ENCODE measurements at places on chromosomes 7 and 10. TPM values are rescaled to one million over a fixed set of nuclear protein-coding genes. Genes with fewer than 3 reads are reported as not detected.

SPDYE1 gene
- not detected for total RNA-seq

OGDH gene
- total RNA-seq, result 93.5 TPM

RNLS gene
- total RNA-seq, result 7.5 TPM

ALOX5 gene
- total RNA-seq, result 1.9 TPM

CYP3A7 gene
- total RNA-seq, result not detected

PDE1C gene
- 1.0 TPM for total RNA-seq

TMEM270 gene
- not detected for total RNA-seq

ETV1 gene
- total RNA-seq, result 27.3 TPM

ASB10 gene
- not detected for total RNA-seq

GIMAP2 gene
- total RNA-seq, result not detected

DNA sequence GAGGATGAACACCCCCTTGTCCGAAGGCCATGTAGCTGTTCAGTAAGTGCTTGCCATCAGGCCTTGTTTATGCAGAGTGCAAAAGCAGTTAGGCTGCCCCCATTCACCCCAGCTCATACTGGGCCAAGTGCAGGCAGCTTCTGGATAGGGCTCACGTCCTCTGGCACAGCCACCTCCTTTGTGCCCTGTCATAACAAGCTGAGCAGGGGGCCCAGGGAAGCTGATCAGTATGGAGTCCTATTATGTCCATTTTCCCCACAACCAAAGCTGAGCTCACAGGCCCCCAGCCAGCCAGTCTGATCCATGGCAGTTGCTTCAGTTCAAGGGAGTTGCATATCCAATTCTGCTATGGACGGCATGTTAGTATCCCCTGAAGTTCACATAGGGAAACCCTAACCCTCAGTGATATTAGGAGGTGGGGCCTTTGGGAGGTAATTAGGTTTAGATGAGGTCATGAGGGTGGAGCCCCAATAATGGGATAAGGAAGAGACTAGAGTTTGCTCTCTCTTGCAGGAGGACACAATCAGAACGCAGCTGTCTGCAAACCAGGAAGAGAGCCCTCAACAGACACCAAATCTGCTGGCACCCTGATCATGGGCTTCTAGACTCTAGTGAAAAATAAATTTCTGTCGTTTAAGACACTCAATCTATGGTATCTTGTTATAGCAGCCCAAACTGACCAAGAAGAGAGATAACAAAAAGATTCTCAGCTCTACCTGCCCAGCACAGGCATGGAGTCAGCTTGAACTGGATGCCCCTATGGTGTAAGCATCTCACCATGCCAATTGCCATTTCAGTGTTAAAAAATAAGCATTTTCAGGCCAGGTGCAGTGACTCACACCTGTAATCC is 155.9 kb downstream of the FGFR2 start:
- no peak overlapping the region for H3K27ac ChIP-seq
- no peak for DNase-seq
- H3K4me1 ChIP-seq, result peaks cover 27% of the 10 kb centered on the region

DNA sequence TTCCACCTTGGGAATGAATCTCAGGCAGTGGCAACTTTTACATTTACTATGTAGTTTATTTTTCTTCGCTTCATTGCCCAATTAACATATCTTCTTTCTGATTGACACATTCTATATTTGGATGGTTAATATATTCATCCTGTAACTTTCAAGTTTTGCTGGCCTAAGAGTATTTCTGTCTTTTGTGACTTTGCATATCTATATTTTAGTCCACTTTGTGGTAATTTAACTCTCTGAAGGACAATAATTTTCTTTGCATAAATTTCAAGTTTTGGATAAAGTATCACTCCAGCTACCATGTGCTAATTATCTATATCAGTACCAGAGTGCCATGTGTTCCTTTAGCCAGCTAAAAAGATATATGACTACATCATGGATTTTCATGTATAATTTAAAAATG is 151.5 kb upstream of the KAT6B start:
- H3K27me3 ChIP-seq, result no peaks in the 10 kb centered on the region
- no peak overlapping the region for H3K4me3 ChIP-seq
- H3K27ac ChIP-seq, result no peak overlapping the region
- peaks cover 11% of the 10 kb centered on the region for H3K36me3 ChIP-seq
- peaks cover 13% of the 10 kb centered on the region for H3K4me1 ChIP-seq

DNA sequence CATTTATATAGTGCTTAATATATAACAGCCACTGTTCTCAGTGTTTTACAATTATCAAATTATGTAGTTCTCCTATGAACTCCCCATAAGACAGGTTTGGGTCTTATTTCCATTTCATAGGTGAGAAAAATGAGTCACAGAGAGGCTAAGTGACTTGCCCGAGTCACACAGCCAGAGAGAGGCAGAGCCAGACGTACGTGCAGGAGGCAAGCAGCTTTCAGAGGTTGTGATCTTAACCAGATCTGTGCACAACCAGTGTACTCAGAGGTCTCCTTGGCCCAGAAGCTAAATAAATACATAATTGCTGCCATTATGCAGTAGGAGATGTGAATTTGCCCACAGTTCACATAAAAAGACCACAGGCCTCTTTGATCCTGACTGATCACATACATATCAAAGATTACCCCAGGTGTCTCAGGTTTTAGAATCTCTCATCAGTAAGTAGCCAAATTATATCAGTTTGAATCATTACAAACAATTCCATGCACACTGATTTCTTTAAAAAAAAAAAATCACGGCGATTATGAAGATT is 304.7 kb upstream of the AOAH start:
- peaks cover 11% of the 10 kb centered on the region for H3K36me3 ChIP-seq
- H3K4me3 ChIP-seq, result no peak overlapping the region
- H3K27ac ChIP-seq, result no peak overlapping the region
- peaks cover 16% of the 10 kb centered on the region for H3K4me1 ChIP-seq

GRCh38 chr10:5557799-5558771 is 33.3 kb downstream of the CALML3 start:
- no peak for DNase-seq
- H3K4me1 ChIP-seq, result peaks cover 22% of the 10 kb centered on the region
- H3K4me3 ChIP-seq, result no peak overlapping the region
- H3K27me3 ChIP-seq, result peaks cover 18% of the 10 kb centered on the region
- no peaks in the 10 kb centered on the region for H3K36me3 ChIP-seq

DNA sequence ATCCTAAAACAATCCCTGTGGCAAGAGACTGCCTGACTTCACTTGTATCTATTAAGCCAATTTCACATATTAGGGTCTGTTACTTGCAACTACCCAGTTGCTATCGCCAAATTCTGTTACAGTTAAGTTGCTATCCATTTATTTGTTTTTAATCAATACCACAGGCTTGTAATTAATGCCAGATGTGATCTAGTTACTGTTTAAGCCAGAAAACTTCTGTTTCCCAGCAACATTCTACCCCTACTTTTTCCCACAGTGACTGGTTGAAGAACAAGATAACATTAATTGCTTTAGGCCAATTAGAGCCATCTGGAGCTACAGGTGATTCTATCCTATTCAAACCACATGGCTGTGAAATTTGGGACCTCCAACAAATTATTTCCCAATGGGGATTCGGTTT is 131.3 kb downstream of the ALOX5 start:
- DNase-seq, result no peak
- no peaks in the 10 kb centered on the region for H3K27me3 ChIP-seq
- peak overlapping the region; percentile 20 for H3K4me3 ChIP-seq
- H3K27ac ChIP-seq, result peak overlapping the region; percentile 81
- H3K36me3 ChIP-seq, result no peaks in the 10 kb centered on the region

DNA sequence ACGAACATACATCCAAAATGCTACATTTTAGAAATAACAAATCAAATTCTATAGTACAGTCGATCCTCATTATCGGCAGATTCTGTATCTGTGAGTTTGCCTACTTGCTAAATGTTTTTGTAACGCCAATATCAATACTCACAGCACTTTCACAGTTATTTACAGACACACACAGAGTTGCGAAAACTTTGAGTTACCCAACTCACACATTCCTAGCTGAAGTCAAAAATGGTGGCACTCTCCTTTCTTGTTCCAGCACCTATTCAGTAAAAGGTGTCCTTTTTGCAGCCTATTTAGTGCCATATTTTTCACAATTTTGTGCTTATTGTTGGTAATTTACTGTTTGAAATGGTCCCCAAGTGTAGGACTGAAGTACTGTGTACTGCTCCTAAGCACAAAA is 161.7 kb downstream of the AKR1D1 start:
- H3K4me1 ChIP-seq, result peaks cover 5% of the 10 kb centered on the region
- DNase-seq, result no peak
- no peak overlapping the region for H3K4me3 ChIP-seq
- H3K36me3 ChIP-seq, result peaks cover 13% of the 10 kb centered on the region

- no peak overlapping the region for H3K4me3 ChIP-seq
- H3K27me3 ChIP-seq, result no peaks in the 10 kb centered on the region
- H3K27ac ChIP-seq, result no peak overlapping the region
- H3K4me1 ChIP-seq, result peaks cover 10% of the 10 kb centered on the region
Observed at GRCh38 chr10:103983367-103983911, 16.5 kb downstream of the SLK start.

- no peaks in the 10 kb centered on the region for H3K36me3 ChIP-seq
- no peak overlapping the region for H3K4me3 ChIP-seq
- peaks cover 6% of the 10 kb centered on the region for H3K4me1 ChIP-seq
- H3K27me3 ChIP-seq, result no peaks in the 10 kb centered on the region
- H3K27ac ChIP-seq, result no peak overlapping the region
Observed at GRCh38 chr10:88598055-88598454, 11.5 kb downstream of the LIPJ start.

- no peak overlapping the region for H3K4me3 ChIP-seq
- H3K4me1 ChIP-seq, result peaks cover 5% of the 10 kb centered on the region
- DNase-seq, result no peak
- peaks cover 11% of the 10 kb centered on the region for H3K36me3 ChIP-seq
Observed at GRCh38 chr7:138951953-138952352, 29.2 kb downstream of the KIAA1549 start.

DNA sequence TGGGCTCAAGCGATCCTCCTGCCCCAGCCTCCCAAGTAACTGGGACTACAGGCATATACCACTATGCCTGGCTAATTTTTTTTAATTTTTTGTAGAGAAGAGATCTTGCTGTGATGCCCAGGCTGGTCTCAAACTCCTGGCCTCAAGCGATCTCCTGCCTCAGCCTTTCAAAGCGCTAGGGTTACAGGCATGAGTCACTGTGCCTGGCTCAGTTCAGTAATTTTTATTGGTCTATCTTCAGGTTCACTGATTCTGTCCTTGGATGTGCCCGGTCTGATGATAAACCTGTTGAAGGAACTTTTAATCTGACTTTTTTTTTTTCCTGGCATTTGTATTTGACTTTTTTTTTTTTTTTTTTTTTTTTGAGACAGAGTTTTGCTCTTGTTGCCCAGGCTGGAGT is 40.1 kb upstream of the STRIP2 start:
- peaks cover 4% of the 10 kb centered on the region for H3K36me3 ChIP-seq
- no peak overlapping the region for H3K27ac ChIP-seq
- DNase-seq, result no peak

DNA sequence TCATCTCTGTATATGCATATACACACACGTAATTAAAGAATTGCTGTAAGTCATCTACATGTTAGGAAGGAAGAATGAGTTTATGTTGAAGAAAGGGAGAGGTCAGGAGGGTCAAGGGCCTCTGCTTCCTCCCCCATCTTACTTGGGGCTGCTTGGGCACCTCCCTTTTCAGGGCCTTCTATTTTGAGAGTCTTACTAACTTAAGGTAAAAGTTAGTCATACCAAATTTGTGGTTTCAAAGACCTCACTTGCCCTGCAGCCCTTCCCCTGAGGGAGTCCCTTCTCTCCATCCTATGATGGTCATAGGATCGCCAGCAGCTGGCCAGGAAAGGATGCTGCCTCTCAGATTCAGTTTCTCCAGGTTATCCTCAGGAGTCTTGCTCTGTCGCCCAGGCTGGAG is 2.6 kb downstream of the PLEKHS1 start:
- H3K4me3 ChIP-seq, result no peak overlapping the region
- H3K4me1 ChIP-seq, result peaks cover 1% of the 10 kb centered on the region
- no peak for DNase-seq
- H3K27me3 ChIP-seq, result peaks cover 11% of the 10 kb centered on the region

DNA sequence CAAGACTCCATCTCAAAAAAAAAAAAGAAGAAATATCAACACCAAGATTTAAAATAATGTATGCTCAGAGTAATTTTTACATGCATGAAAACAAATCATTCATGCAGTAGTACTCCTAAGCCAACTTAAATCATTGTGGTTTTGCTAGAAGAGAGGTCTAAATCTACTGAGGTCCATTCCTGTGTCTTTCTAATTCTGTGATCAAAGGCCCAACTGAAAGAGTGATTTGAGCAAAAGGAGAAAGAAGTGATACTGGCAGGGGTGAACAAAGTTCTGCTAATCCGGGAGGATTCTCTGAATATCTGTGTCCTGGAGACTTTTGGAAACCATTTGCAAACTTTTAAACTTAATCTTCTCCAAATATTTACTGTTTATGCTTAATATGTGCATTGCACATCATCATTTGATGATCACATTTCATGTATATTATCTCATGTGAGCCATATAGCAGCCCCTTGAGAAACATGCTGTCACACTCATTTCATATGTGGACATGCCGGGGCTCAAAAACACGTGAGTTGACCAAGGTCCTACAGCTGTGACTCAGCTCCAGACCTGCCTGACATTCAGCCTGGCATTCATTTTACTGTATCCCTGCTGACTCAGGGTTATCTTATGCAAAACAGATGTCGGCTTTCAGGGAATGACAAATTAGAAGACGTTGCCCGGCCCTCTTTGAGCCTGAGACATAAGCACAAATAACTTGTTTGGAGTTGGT is 76.4 kb downstream of the FAM107B start:
- H3K4me1 ChIP-seq, result peaks cover 21% of the 10 kb centered on the region
- H3K27ac ChIP-seq, result no peak overlapping the region
- no peak for DNase-seq
- no peak overlapping the region for H3K4me3 ChIP-seq

DNA sequence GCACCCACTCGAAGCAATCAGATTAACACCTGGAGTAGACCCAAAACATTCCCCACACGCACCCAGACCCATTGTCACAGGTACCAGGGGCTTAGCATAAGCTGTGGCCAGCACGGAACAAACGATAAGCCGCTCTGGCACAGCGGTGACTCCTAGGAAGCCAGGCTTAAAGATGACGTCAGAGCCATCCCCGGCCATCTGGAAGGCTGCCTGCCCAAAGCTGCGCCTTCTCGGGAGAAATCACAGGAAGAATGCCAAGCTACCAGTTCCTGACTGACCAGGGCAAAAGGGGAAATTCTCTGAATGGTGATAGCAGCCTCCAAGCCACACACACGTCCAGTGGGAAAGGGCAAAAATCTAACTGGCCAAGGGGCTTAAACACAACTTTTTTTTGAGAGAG is 13.0 kb upstream of the WIPI2 start:
- H3K27me3 ChIP-seq, result no peaks in the 10 kb centered on the region
- no peaks in the 10 kb centered on the region for H3K36me3 ChIP-seq
- H3K4me1 ChIP-seq, result no peaks in the 10 kb centered on the region
- no peak for DNase-seq
- H3K27ac ChIP-seq, result no peak overlapping the region
- H3K4me3 ChIP-seq, result no peak overlapping the region

- no peaks in the 10 kb centered on the region for H3K27me3 ChIP-seq
- H3K36me3 ChIP-seq, result peaks cover 16% of the 10 kb centered on the region
- H3K4me3 ChIP-seq, result no peak overlapping the region
Observed at GRCh38 chr7:129898502-129899160, 54.1 kb downstream of the UBE2H start.

DNA sequence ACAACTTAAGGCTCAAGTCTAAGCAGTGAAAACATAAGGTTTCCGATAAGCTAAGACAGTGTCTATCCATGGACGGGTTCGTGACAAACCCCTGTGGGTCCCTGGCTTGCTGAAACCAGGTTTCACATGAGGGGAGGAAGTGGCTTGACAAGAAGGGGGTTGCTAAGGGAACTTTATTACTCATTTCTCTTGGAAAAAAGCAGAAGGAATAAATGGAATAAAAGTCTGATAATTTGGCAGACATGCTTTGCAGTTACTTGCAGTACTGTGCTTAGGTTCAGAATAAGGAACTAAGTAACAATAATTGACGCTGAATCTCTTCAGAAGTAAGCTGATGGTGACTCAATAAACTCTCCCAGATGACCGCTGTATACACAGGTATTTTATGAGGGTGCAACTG is 34.7 kb downstream of the RBM17 start:
- H3K4me3 ChIP-seq, result no peak overlapping the region
- peaks cover 5% of the 10 kb centered on the region for H3K27me3 ChIP-seq
- H3K27ac ChIP-seq, result no peak overlapping the region
- no peak for DNase-seq
- H3K4me1 ChIP-seq, result peaks cover under 1% of the 10 kb centered on the region

Data from progenitor cell of endocrine pancreas (in vitro differentiated cells).